Activated CD4-positive, alpha-beta T cell treated with anti-CD3 and anti-CD28 coated beads for 36 hours (primary cell): ENCODE measurements at places on chromosomes 1 and 21.

DNA sequence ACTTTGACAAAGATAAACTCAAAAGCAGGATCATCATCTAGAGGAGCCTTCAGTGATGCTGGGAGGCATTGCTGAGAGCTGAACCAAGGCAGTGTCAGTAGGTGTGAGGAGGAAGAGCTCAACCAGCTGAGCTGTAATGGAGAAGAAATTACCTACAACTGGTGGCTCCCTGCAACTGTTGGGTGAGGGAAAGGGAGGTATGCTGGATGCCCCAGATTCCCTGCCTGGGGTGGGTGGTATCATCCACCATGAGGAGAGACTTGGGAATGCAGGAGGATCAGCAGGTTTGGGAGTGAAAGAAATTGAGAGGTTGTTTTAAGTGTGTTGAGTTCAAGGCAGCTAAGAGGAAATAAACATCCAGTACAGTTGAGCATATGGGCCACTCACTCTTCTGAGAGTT, 199.8 kb downstream of the DNM3 start:
- no peak for DNase-seq

DNA sequence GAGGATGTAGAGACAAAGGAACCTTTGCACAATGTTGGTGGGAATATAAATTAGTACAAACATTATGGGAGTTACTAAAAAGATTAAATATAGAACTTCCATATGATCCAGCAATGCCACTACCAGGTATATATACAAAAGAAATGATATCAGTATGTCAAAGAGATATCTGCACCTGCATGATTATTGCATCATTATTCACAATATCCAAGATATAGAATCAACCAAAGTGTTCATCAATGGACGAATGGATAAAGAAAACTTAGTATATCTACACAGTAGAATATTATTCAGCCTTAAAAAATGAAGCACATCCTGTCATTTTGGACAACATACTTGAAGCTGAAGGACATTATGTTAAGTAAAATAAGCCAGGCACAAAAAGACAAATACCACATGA, 61.8 kb upstream of the USH2A start:
- no peak for DNase-seq

DNA sequence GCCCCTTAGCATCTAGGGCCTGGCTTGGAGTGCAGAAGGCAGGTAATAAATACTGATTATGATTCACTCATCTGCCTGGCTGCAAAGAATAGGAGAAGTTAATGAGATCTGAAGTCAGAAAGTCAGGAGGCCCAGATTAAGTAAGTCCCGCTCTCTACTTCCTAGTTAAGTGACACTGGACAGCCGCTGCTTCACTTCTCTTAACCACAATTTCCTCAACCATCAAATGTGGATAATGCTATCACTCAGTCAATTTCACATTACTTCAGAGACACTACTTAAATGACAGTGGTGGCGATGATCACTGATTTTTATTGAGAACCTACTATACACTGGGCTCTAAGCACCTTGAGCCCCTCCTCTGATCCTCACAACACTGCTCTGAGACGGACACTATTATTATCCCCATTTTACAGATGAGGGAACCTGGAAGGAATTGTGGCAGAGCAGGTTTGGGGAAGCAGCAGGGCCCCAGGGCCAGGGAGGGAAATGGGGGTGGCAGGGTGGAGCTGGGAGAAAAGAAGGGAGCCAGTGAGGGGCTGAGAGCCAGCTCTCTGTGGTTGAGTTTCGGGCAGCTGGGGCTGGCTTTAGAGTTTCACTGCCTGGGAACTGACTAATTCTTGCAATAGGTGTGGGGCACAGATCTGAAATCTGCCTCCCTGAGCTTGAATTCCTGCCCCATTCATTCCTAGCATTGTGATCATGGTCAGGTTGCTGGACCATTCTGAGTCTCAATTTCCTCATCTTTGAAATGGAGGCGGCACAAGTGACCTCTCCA, 2.4 kb upstream of the E2F2 start:
- peak; percentile 33 for DNase-seq

- no peak for DNase-seq
These were observed 1233.9 kb upstream of the ADGRL2 start for GRCh38 chr1:80566867-80567266.

GRCh38 chr1:117794073-117794472, 135.3 kb downstream of the GDAP2 start:
- DNase-seq: no peak

GRCh38 chr1:201955729-201956143, 433 bp downstream of the TIMM17A start:
- DNase-seq: no peak

DNA sequence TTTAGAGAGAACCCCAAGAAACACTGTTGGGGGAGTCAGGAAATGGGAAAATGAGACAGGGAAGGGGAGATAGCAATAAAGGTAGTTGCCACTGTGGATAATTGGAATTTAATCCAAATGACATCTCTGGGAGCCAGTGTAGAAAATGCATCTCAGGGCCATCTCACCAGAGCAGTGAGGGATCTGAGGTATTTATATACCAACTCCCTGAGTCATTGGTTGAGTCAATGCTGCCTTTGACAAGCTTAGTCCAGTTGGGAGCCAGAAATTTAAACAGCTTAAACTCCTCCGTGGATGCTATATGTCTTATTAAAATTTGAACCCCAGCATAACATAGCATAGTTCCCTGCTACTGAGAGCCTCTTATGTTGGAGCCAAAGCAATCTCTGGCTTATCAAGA, 140.3 kb downstream of the SLC30A10 start:
- no peak for DNase-seq

DNA sequence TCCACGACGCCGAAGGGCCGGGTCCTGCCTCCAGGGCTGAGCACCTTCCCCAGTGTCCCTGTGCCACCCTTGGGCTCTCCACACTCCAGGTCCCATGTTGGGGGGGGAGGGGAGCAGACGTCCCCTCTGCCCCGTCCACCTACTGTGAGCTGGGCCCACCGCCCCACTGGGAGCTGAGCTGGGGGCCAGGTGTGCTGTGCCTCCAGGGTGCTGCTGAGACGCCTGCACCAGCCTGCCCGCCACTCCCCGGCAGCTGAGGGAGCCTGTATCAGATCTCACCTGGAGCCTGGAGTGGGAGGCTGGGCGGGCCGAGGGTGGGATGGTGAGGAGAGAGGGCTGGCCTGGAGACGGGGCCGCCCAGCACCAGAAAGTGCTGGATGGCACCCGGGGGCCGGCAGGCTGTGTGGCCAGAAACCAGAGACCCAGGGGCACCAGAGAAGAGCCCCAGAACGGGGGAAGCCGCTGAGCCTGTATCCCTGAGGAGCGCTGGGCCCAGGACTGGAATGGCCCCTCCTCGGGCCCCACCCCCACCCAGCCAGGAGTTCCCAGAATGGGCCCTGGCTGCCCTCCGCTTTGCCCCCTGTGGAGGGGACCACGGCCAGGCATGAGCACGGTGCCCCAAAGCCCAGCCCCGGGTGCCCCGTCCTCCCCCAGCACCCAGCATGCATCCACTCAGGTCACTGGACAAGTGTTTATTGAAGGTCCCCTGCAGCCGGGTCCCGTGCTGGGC, 3.4 kb downstream of the TNFRSF18 start:
- no peak for DNase-seq

- no peak for DNase-seq
These were observed 86.2 kb downstream of the CD247 start for GRCh38 chr1:167431909-167432650.

DNA sequence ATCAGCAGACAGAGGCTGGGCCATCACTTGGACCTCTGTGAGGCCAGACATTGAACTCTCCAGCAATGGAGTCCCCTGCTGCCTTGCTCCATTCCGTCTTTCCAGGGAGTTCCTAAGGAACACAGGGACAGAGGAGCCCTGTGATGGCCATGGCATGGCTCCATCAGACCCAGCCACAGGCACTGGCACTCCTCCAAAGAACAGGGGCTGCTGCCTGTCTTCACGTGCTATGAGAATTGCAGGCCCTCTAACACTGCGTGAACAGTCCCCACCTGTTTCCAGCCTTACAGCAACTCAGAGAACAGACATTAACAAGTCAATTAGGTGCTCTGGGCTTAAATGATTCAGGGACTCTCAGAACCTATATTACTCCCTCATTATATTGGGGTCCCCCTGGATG, 140.8 kb downstream of the ASTN1 start:
- DNase-seq: no peak

DNA sequence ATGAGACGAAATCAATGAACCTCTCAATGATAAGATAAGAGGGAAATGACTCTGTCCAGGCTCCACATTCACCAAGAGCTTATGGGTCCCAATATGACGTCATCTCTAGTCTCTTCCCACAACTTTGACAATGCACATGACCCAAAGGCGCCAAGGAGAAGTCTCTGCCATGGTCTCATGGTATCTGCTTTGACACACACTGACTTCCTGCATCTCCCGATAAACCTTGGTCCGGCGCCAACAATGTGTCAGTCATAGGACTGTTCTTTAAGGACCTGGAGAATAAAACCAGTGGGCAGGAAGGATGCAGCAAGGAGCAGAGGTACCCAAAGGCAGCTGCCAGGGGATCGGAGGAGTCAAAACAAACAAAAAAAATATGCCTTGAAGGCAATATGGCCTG, 46.9 kb upstream of the TMEM51 start:
- no peak for DNase-seq

DNA sequence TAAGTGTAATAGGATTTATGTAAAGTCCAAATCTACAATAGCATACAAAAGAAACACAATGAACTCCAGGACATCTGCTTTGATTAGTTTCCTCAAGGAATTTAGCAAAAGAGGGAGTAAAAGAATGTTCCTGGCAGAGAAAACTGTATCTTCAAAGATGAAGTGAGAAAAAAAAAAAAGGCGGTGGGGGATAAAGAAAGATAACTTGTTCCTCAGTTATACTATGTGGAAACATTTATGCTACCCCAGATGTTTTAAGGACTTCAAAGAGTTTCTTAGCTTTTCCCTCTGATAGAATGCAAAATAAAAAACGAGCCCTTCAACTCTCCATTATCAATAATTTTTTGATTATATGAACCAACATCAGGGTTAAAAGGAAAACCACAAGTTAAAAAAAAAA, 908.9 kb upstream of the ADGRL2 start:
- no peak for DNase-seq

GRCh38 chr1:153659175-153659534, 652 bp downstream of the SNAPIN start:
- DNase-seq: no peak

GRCh38 chr1:29677028-29678024, 441.0 kb downstream of the PTPRU start:
- no peak for DNase-seq
